ENCODE measurements at places on chromosomes 5 and 9.
A peak's percentile ranks its signal among the peaks of the same experiment; 100 is the strongest.

DNA sequence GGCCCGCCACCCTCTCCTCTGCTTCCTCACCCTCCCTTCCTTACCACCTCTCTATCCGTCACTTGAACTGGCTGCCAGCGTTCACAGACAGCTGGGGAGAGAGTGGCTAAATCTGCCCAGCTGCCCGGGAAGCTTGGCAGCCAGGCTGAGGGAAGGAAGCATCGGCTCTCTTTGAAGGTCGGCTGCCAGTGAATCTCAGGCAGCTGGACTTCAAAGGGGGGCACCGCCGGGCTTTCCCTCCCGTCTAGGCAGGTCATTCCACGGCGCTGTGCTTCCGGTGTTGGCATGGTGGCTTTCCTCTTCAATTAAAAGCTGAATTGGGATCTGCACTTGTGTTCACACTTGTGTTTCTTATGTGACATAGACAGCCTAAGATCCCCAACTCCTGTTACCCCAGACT lies 174.0 kb downstream of the GDNF start:
- no peak for DNase-seq

GRCh38 chr9:76423216-76424177 lies 29.3 kb upstream of the RFK start:
- no peak for DNase-seq

DNA sequence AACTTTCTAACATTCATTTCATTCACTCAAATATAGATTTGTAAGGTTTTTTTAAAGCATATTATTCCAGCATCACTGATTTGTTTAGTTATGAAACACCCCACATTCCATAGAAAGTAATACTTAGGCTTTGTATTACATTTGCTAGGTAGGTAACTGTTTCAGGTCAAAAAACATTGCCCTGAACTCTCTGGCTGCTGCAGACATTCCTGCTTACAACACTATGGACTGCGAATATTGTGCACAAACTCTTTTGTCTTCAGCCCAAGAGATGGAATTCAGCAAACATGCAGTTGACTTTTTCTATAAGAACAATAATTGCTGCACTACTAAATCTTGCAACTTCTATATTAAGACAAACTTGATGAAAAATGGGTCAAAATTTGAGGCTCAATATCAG lies 301.0 kb downstream of the ARL15 start:
- peak; percentile 2 for DNase-seq

GRCh38 chr9:134443174-134444037 lies 117.2 kb downstream of the RXRA start:
- DNase-seq, result peak; percentile 90

- no peak for DNase-seq
Observed at GRCh38 chr5:168401880-168402279, 84.4 kb upstream of the RARS1 start.

- DNase-seq, result no peak
Observed at GRCh38 chr9:120710110-120710981, 3.9 kb downstream of the MEGF9 start.

GRCh38 chr9:82206946-82207345 lies 218.4 kb downstream of the SPATA31D1 start:
- DNase-seq, result no peak

DNA sequence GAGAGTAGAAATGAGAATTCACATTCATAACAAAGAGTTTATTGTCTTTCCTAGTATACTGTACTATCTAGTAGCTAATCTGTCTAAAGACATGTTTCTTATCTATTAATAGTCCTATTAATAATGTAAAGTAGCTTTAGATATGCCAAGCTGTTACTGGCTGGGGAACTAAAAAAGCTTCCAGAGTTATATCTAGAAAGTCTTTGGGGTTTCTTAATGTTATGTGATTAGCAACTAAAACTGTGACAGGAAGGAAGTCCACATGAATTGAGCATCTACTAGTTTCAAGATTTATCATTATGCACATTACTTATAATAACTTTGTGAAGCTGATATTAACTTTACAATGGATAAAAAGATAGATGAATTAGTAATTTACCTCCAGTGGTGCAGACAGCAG lies 122.7 kb upstream of the CDKN2B start:
- no peak for DNase-seq

DNA sequence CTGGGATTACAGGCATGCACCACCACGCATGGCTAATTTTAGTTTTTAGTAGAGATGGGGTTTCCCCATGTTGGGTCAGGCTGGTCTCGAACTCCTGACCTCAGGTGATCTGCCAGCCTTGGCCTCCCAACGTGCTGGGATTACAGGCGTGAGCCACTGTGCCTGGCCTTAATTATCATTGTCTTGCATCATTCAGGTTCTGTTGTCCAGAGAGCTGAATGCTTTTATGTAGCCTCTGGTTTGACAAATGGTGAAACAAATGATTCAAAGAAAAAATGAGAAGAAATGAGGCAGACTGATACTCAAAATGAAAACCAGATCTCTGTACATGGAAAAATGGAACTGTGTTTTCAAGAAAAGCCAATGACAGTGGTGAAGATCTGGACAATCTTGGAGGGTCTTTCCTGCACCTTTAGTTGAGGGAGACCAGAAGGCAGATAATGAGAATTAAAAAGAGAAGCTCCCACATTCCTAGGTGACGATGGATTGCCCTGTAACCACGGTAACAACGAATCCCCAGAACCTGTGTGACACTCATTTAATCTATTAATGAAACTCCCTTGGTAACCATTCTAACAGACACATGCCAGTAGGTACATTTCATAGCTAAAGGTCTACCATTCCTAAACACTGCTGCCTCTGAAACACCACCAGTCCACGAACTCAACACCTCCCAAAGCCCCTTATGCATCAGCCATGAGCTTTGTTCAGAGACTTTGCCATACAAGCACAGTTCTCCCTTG lies 1.6 kb downstream of the TEX48 start:
- DNase-seq, result no peak

Measured in retinal pigment epithelial cell (primary cell).